ENCODE measurements at places on chromosomes 13 and 19.
A peak's percentile ranks its signal among the peaks of the same experiment; 100 is the strongest.

GRCh38 chr19:4007836-4008539 lies 452 bp downstream of the PIAS4 start:
- DNase-seq: no peak

DNA sequence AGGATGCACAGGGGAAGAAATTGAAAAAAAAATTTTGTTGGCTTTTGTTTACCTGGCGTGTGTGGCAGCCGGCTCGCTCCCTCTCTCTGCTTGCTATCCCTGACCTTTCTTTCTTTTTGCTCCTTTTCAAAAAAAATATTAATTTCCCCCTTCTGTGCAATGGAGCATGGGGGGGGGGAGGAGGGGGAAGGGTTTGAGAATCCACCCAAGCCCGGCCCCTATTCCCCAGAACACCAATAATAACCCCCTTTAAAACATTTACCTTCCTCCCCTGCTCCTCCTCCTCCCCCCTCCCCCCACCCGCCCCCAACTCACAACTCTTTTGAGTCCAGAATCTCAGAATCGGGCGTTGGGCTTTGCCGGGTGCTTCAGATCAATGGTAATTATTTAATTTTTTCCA lies 28.4 kb downstream of the NFIX start:
- DNase-seq: peak; percentile 63

- no peak for DNase-seq
Observed at GRCh38 chr19:48918801-48919247, 14.7 kb upstream of the DHDH start.

DNA sequence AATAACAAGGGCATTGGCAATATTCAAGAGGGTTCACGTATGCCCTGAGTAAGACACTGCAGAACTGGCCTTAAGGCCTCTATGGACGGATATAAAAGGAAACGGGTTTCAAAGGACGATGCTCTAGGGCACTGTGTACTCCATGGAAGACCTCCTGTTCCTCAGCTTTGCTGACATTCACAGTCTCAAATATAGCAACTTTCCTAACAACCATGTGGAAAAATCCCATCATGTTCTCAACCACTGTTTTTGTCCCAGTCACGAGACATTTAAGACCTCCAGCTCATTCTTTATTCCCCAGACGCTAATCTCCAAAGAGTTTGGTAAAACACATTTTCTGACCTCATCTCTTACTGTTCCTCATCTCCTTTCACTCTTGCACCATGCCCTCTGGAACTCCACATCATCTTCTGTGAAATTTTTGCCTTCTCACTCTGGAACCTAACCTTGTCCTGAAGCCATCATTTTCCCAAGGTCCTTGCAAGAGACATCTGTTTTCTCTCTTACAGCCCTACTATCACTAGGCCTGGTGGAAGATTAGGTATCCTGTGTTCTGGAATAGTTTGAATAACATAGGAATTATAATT lies 37.6 kb downstream of the SPRY2 start:
- DNase-seq: no peak

GRCh38 chr19:38015216-38015615 lies 108.2 kb downstream of the SIPA1L3 start:
- no peak for DNase-seq

DNA sequence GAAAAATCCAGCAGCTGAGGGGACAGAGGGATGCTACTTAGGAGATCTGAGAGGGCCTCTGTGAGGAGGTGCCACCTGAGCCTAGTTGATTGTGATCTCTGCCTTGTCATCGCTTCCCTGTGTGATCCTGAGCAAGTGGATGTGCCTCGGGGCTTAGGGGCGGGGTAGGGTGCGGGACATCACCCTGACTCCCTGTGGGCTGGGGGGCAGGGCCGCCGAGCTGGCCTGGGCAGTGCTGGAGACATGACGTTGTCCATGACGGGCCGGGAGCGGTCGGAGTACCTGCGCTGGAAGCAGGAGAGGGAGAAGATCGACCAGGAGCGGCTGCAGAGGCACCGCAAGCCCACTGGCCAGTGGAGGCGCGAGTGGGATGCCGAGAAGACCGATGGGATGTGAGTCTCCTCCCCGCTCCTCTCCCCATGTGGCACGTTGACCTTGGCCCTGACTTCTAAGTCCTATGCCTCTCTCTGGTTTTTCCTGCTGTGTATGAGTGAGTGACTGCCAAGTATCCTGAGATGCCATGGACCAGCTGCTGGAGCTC lies 8.2 kb upstream of the INAFM1 start:
- DNase-seq: no peak

DNA sequence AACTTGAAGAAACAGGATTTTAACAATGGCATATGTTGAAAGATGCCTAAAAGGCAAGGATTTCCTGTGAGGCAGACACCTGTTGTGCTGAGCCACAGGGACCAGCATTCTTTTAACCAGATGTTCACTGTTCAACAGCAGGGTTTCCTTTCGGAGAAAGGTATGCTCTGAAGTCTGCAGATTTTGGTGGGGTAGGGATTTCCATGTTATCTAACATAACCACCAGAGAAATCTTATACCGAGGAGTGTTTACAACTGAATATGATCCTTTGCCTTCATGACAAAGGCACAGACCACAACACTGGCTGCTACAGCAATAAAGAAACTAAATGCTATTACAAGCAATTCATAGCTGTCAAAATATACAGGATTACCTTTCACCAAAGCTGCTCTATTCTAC lies 48.1 kb downstream of the MPHOSPH8 start:
- DNase-seq: no peak

DNA sequence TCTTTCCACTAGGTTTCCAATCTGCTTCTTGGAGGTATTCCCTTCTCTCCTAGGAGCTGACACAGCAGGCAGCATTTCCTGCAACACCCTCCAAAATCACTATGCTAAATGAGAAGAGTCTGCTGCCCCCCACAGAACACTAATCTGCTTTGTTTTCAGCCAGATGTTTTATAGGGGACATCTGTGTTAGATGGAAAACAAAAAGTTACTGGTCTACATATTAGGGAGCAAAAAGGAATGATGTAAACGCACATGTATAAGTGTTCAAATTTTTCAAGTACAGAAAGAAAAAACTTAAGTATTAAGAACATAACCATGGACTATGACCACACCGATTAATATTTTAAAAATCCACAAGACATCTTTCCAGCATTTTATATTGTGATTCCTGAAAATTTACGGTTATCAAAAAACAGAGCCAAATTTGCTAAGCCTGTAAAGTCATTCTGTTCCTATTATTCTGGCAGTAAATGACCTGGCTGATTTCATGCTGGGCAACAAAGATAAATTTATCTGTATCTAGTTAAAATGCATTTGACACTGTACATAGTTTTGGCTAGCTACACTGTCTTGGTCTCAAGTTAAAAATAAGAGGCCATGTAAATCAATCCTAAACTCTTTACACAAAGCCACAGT lies 63.3 kb downstream of the DCLK1 start:
- DNase-seq: no peak

DNA sequence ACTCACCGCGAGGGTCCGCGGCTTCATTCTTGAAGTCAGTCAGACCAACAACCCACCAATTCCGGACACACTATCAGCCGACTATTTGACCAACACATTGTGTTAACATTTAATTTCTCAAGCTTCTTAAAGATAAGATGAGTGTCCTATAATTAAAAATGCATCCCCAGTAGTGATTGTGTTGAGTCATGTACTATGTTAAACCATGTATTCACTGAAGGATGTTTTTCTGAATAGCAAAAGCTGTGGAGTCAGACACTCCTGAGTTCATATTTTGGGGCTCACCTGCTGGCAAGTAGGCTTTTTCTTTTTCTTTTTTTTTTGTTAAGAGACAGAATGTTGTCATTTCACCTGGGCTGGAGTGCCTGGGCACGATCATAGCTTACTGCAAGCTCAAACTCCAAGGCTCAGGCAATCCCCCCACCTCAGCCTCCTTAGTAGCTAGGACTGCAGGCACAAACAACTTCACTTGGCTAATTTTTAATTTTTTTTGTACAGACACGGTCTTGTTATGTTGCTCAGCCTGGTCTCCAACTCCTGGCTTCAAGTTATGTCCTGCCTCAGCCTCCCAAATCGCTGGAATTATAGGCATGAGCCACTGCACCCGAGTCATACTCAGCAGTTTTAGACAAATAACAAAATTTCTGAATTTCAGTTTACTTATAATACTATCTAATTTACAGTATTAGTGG lies 606.9 kb downstream of the PCDH9 start:
- DNase-seq: no peak

- DNase-seq: peak; percentile 98
Observed at GRCh38 chr13:113928685-113929627, 44.9 kb downstream of the C13orf46 start.

DNA sequence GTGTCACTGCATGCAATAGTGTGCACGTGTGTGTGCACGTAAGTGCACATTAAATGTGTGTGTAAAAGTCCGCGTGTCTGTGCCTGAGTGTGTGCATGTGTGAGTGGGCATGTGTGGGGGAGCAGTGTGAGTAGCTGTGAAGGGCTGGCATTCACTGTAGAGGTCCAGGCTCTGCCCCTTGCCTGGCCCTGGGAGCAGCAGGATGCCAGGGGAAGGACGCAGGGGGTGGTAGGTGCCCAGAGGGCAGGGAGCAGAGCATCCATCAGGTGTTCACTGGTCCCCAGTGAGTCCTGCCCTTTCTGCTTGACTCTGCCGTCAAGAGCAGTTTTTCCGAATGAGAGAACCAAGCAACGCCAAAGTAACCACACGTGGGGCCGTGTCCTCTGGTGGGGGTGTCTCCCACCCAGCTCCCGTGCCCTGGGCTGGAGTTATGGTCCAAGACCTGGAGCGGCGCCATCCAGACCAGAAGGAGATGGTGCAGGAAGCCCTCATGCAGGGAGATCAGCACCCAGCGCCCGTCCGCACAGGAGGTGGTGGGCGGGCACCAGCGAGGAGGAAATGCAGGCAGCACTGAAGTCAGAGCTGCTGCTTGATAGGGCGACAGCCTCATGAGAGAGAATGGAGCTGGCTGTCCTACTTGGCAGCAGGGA lies 68.5 kb downstream of the TEX29 start:
- no peak for DNase-seq

- DNase-seq: peak; percentile 52
Observed at GRCh38 chr13:44969551-44970484, 19.5 kb downstream of the NUFIP1 start.

- DNase-seq: no peak
Observed at GRCh38 chr19:14073925-14074838, 1.6 kb downstream of the MISP3 start.

- DNase-seq: no peak
Observed at GRCh38 chr19:41328842-41329225, 18.9 kb downstream of the CCDC97 start.

DNA sequence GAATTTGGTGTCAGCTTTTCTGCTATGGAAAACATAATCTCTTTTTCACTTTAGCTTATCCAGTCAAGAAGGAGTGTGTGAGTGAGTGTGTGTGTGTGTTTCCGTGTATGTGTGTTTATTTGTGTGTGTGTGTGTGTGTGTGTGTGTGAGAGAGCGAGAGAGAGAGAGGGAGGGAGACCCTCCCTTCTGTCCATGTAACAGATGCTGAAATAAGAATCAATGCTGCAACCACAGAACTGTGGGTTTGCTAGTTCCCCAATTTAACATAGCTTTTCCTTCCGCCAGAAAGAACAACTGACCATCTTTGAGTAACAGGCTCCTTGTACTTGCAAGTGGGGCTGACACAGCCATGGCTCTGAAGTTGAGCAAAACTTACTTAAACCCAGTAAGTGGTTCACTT lies 5.2 kb downstream of the LCP1 start:
- DNase-seq: no peak
